ENCODE measurements at places on chromosomes 3 and 15. TPM values are rescaled to one million over a fixed set of nuclear protein-coding genes. Genes with fewer than 3 reads are reported as not detected.

GRCh38 chr3:125148836-125149235 is 63.7 kb downstream of the SLC12A8 start:
- no peak for DNase-seq

DNA sequence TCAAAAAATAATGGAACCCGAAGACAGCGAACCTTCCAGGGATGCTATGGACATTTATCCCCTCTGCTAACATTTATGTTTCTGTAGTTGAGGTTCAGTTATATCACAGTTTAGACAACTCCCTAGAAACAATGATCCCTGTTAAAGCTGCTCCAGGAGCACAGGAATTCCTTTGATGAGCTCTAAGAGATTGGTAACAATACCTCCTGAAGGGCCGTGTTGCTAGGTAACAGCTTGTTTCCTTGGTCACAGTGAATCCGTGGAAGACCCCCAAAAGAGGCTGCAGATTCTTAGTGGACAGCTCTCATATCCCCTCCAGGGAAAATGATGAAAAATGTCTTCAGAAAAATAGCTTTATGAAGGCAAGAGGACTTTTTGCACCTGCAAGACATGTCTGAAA is 160.2 kb downstream of the SERPINI1 start:
- DNase-seq: peak; percentile 20

DNA sequence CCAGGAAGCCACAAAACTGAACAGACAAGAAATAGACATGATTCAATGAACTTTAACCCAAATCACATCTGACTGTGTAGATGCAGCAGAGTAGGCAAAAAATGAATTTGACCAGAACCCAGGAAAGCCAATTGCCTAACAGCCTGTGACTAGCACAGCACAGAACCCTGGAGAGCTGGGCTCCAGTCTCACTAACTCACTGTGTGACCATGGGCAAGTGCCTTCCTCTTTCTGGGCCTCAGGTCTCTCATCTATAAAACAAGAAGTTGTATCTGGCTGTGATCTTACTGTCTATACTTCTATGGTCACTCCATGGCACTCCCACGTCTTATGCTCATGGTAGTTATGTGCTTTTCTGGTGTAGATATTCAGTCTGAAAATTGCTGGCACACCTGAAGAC is 48.1 kb upstream of the USP3 start:
- no peak for DNase-seq

GTF2A2 gene
- total RNA-seq: 130 TPM

EPHB3 gene
- total RNA-seq: 6.3 TPM

- no peak for DNase-seq
Measured at GRCh38 chr3:23206366-23206765, 3.2 kb downstream of the UBE2E2 start.

Data from WTC11 (cell line).